Ovary (tissue), 10 donors: ENCODE measurements at places on chromosomes 13 and 19.

DNA sequence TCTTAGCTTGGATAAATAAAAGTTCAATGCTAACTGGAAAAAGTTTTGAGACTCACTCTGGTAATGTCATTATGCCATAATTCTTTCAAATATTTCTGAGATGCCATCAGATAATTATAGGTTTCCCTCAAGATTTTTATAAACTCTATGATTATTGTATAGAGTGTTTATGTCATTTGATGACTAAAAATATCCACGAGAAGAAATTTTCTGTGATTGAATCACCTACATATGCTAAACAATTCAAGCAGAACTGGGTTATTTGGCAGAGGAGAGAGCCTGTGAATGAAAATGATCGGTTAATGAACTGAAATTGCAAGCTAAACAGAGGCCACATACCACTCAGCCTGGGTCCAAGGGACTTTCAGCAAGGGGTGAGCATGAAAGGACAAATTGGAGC is 92.6 kb upstream of the TSC22D1 start:
- H3K36me3 ChIP-seq, result no peaks in the 10 kb centered on the region
- no peaks in the 10 kb centered on the region for H3K4me1 ChIP-seq
- H3K27me3 ChIP-seq, result no peaks in the 10 kb centered on the region
- no peak for DNase-seq
- no peak overlapping the region for H3K4me3 ChIP-seq

DNA sequence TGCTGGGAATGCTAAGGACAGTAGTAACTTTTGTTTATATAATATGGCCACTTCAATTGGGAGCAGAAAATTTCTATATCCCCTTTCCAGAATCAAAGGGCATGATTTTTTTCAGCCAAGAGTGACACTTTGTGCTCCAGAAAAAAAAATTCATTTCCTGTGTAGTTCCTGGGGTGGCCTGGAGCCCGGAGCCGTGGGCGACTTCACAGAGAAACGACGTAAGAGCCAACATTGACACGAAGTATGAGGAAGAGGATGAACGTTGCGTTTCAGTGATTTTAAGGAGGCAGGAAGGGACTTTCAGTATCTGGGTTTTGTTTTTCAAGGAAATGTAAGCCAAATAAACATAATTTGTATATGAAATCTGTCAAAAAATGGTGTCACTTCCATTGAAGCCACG is 187.6 kb downstream of the STK24 start:
- H3K27me3 ChIP-seq, result no peaks in the 10 kb centered on the region
- no peak overlapping the region for H3K27ac ChIP-seq
- H3K4me1 ChIP-seq, result no peaks in the 10 kb centered on the region
- no peak overlapping the region for H3K4me3 ChIP-seq

GRCh38 chr19:40831502-40832430 is 18.5 kb downstream of the CYP2A6 start:
- H3K27me3 ChIP-seq, result no peaks in the 10 kb centered on the region
- H3K27ac ChIP-seq, result no peak overlapping the region
- peaks cover 11% of the 10 kb centered on the region for H3K4me1 ChIP-seq
- H3K4me3 ChIP-seq, result no peak overlapping the region

- no peak for DNase-seq
- no peak overlapping the region for H3K4me3 ChIP-seq
- H3K36me3 ChIP-seq, result no peaks in the 10 kb centered on the region
- H3K27me3 ChIP-seq, result no peaks in the 10 kb centered on the region
- no peak overlapping the region for H3K27ac ChIP-seq
These were observed 615.5 kb upstream of the KLHL1 start for GRCh38 chr13:70723732-70724131.

DNA sequence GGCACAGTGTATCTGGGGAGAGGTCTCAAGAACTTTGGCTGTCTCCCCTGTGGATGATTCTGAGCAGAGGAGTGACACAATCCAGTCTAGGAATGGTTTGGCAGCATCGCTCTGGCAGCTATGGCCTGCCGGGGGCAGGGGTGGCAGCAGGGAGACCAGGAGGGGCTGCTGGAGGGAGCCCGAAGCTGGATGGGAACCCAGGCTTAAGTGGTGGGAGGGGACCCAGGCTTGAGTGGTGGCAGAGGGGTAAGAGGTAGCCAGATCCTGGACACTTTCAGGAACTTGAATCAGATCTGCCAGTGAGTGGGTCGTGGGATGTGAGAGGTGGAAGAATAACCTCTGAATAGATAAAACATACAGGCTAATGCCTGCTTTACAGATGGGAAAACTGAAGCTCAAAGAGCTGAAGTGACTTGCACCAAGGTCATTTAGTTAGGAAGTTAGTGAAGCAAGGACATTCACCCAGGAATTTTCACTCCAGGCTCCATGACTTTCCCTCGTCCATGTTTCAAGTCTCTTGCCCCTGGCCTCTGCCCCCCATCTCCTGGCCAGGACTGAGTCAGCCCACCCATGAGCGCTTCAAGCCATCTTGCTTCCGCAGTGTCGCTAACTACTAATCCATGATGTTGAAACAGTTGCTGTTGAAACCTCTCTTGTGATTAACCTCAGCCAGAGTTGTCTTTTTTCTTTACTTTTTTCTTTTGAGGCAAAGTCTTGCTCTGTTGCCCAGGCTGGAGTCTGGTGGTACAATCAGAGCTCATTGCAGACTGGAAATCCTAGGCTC is 29.9 kb upstream of the C1QTNF9 start:
- H3K4me1 ChIP-seq, result peaks cover 37% of the 10 kb centered on the region
- H3K36me3 ChIP-seq, result no peaks in the 10 kb centered on the region
- H3K27me3 ChIP-seq, result no peaks in the 10 kb centered on the region
- no peak overlapping the region for H3K27ac ChIP-seq

DNA sequence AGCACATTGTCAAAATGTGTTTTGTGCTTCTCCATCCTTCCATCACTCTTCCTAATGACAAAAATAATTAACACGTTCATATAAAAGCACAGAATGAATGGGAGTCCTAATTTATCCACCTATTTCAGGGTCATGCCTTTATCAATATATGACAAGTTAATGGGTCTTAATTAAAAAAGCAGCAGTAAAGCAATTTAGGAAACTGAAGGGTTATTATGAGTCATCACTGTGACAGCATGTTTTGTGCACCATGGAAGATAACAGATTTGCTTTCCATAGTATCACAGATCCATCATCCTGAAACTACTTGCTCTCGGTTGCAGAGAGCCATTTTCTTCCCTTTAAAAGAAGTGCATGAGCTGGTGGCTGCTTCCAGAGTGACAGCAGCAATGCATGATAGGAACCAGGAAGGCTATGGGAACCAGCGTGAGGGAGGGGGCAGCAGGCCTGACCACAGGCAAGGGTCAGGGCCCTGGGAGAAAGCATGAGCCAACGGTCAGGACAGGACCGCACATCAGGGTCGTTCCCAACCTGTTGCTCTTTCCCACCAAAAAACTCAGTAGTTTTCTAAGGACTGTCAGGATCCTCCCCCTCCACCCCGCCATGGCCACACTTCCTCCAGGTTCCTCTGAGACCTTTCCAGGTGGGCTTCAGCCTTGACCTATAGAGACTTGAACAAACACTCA is 784.1 kb downstream of the UQCRFS1 start:
- H3K27ac ChIP-seq, result no peak overlapping the region
- H3K4me3 ChIP-seq, result no peak overlapping the region
- DNase-seq, result no peak
- no peaks in the 10 kb centered on the region for H3K27me3 ChIP-seq
- no peaks in the 10 kb centered on the region for H3K4me1 ChIP-seq

GRCh38 chr13:91045351-91046034 is 302.0 kb upstream of the MIR17HG start:
- no peaks in the 10 kb centered on the region for H3K4me1 ChIP-seq
- no peaks in the 10 kb centered on the region for H3K27me3 ChIP-seq
- H3K4me3 ChIP-seq, result no peak overlapping the region
- H3K27ac ChIP-seq, result no peak overlapping the region
- no peak for DNase-seq

- no peak for DNase-seq
- no peaks in the 10 kb centered on the region for H3K27me3 ChIP-seq
- H3K4me3 ChIP-seq, result no peak overlapping the region
These were observed 125.9 kb downstream of the FGF14 start for GRCh38 chr13:102275969-102276368.

DNA sequence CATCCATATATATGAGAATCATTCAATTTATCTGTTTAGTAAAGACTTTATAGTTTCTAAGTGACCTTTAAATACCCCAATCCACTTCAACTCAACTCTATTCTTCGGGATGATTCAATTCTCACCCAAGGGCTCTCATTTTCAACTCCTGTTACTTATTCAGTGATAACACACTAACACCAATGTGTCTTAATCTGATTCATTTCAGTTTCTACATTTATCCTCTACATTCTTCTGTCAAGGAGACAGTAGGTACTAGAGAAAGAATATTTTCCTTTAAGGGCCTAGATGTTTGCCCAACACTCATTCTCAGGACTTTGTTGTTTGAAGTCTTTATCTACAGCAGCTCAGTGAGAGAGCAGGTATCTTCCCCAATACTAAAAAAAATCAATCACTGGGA is 7.1 kb downstream of the ARGLU1 start:
- H3K4me3 ChIP-seq, result no peak overlapping the region
- peaks cover 14% of the 10 kb centered on the region for H3K4me1 ChIP-seq
- no peaks in the 10 kb centered on the region for H3K27me3 ChIP-seq
- H3K36me3 ChIP-seq, result no peaks in the 10 kb centered on the region
- no peak for DNase-seq

GRCh38 chr19:3359919-3360420 is 6.4 kb upstream of the NFIC start:
- H3K4me3 ChIP-seq, result peak overlapping the region; percentile 100
- no peak for DNase-seq
- H3K27ac ChIP-seq, result peak overlapping the region; percentile 100

DNA sequence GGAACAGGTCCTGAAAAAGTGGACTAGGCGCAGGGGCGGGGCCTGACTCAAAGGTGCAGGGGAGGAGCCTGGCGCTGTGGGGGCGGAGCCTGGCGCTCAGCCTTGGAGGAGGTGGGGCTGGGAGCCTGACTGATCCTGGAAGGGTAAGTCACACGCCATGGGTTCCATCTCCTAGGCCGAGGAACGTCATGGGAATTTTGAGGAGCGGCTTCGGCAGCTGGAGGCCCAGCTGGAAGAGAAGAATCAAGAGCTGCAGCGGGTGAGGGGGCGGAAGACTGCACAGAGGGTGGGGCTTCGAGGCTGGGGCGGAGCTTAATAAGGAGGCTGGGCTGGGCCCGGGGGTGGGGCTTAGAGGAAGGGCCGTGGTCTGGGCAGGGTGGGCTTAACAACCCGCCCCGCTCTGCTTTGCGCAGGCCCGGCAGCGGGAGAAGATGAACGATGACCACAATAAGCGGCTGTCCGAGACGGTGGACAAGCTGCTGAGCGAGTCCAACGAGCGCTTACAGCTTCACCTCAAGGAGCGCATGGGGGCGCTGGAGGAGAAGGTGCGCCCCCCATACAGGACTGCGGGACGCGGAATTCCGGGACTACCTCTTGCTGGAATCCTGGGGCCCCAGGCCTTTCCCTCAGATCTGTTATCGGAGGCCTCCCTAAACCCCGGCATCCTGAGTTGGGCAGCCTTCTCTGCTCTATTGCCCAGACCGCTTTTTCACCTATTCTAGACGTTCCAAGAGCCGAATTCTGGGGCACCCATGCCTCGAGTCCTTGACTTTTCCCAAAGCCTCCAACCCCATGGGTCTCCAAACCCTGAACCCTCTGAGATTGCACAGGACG is 14.5 kb downstream of the PPFIA3 start:
- DNase-seq, result peak; percentile 78
- H3K4me1 ChIP-seq, result peaks cover 7% of the 10 kb centered on the region
- H3K36me3 ChIP-seq, result no peaks in the 10 kb centered on the region
- H3K4me3 ChIP-seq, result peak overlapping the region; percentile 3
- H3K27me3 ChIP-seq, result no peaks in the 10 kb centered on the region
- no peak overlapping the region for H3K27ac ChIP-seq

GRCh38 chr13:27398360-27398759 is 26.1 kb upstream of the GTF3A start:
- H3K36me3 ChIP-seq, result no peaks in the 10 kb centered on the region
- no peak for DNase-seq
- no peak overlapping the region for H3K27ac ChIP-seq
- H3K4me1 ChIP-seq, result peaks cover 5% of the 10 kb centered on the region
- no peak overlapping the region for H3K4me3 ChIP-seq

DNA sequence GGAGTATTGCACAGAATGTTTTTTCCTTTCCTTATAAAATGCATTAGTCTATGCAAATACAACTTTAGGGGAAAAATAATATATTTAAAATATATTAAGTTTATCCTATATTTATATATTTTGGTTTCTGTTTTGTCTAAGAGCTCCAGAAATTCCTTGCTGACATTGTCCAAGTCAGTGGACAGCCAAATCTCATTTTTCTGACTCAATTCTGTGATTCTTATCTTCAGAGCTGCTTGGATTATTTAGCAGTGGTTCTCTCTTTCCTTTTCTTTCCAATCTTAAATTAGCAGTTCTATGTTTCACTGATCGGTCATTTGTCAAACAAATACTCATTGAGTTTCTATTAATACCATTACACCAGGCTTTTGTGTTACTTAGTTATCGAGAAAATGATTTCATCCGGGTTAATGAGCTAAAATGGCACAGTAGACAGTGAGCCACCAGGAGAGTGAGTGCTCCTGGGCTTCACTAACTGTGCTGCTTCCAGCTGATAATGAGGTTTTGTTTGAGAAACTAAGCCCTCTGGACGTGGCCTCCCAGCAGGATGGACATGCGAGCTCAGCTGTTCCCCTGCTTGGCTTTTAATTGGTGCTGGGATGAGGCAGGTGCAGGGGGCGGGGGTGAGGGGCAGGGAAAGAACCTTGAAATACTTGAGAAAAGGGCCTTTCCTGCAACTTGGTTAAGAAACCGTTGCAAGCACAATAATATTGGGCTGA is 44.0 kb downstream of the ATP11A start:
- DNase-seq, result no peak
- H3K36me3 ChIP-seq, result no peaks in the 10 kb centered on the region
- H3K4me3 ChIP-seq, result no peak overlapping the region
- H3K27me3 ChIP-seq, result no peaks in the 10 kb centered on the region
- no peak overlapping the region for H3K27ac ChIP-seq

GRCh38 chr13:99093997-99094396 is 106.7 kb upstream of the UBAC2 start:
- H3K27me3 ChIP-seq, result no peaks in the 10 kb centered on the region
- DNase-seq, result no peak
- no peaks in the 10 kb centered on the region for H3K4me1 ChIP-seq
- H3K27ac ChIP-seq, result no peak overlapping the region
- no peaks in the 10 kb centered on the region for H3K36me3 ChIP-seq

GRCh38 chr19:50025794-50026549 is at the start of gene ZNF473:
ZNF473 (plus strand) TSS chr19:50026005; CDS start chr19:50031083, 5,078 bp downstream.
- peaks cover 12% of the 10 kb centered on the region for H3K4me1 ChIP-seq
- peak within 1 kb of the TSS; percentile 99 for H3K4me3 ChIP-seq
- no peaks in the 10 kb centered on the region for H3K27me3 ChIP-seq
- DNase-seq, result peak; percentile 91
- peak within 1 kb of the TSS; percentile 85 for H3K27ac ChIP-seq
- no peaks in the 10 kb centered on the region for H3K36me3 ChIP-seq

- H3K27ac ChIP-seq, result no peak overlapping the region
- no peaks in the 10 kb centered on the region for H3K36me3 ChIP-seq
- peaks cover 2% of the 10 kb centered on the region for H3K4me1 ChIP-seq
- H3K4me3 ChIP-seq, result no peak overlapping the region
These were observed 10.8 kb downstream of the CLN5 start for GRCh38 chr13:77002590-77003190.

DNA sequence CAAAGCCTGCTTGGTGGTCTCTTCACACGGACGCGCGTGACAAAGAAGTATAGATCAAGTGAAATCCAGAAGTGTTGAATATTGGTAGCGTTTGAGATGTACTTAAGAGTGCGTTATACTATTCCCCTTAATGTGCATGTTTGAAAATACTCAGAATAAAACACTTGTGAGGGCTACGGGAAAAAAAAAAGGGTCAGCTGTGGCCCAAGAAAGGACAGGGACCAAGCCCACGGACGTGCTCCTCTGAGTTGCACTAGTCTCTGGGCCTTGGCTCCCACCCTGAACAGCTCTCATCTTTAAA is 622 bp upstream of the RBM42 start:
- DNase-seq, result no peak
- H3K4me3 ChIP-seq, result peak overlapping the region; percentile 61
- no peaks in the 10 kb centered on the region for H3K27me3 ChIP-seq
- H3K27ac ChIP-seq, result peak overlapping the region; percentile 90
- peaks cover 4% of the 10 kb centered on the region for H3K4me1 ChIP-seq
